ENCODE measurements at places on chromosomes 6 and 20. TPM values are rescaled to one million over a fixed set of nuclear protein-coding genes. Genes with fewer than 3 reads are reported as not detected.

Gene MEI4
- not detected for polyA plus RNA-seq

Gene DDRGK1
- polyA plus RNA-seq: 35.2 TPM

Gene ADGRG6
- not detected for polyA plus RNA-seq

DNA sequence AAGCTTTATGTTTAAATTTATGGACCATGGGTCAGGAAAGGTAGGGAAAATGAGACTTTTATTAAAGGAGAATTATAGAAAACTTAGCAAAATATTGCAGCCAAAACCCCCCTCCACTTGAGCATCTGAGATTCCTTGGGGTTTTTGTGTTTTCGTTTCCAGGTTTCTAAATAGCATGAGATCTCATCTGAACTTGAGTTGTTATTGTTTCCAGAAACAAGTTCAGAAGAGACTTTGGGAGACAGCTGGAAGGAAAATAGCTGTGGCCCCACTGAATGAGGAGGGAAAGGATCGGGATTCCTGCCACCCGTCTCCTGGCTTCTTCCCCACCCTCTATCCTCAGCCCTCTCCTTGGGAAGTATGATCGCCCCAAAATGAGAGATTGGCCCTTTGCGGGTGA is 75.5 kb downstream of the TBC1D7 start:
- no peaks in the 10 kb centered on the region for H3K27me3 ChIP-seq
- H3K4me3 ChIP-seq: no peak overlapping the region
- no peaks in the 10 kb centered on the region for H3K4me1 ChIP-seq
- H3K27ac ChIP-seq: no peak overlapping the region

DNA sequence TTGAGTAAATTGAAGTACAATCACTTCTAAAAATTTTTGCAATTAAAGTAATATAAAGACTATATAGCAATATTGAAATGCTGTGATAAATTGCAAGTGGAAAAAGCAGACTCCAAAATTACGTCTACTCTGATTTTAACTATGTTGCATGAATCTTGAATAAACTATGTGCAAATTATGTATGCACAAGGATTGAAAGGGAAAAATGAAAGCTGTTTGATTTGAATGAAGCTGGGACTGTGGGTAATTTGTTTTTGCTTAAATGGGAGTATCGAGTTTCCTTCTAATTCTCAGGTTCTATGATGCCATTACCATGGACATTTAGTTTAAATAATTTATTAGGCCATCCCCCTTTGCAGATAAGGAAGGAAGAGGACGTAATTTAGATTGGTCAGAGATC is 198.7 kb upstream of the MYLIP start:
- no peak for DNase-seq
- no peak overlapping the region for H3K27ac ChIP-seq
- H3K27me3 ChIP-seq: no peaks in the 10 kb centered on the region
- no peak overlapping the region for H3K4me3 ChIP-seq
- no peaks in the 10 kb centered on the region for H3K36me3 ChIP-seq

DNA sequence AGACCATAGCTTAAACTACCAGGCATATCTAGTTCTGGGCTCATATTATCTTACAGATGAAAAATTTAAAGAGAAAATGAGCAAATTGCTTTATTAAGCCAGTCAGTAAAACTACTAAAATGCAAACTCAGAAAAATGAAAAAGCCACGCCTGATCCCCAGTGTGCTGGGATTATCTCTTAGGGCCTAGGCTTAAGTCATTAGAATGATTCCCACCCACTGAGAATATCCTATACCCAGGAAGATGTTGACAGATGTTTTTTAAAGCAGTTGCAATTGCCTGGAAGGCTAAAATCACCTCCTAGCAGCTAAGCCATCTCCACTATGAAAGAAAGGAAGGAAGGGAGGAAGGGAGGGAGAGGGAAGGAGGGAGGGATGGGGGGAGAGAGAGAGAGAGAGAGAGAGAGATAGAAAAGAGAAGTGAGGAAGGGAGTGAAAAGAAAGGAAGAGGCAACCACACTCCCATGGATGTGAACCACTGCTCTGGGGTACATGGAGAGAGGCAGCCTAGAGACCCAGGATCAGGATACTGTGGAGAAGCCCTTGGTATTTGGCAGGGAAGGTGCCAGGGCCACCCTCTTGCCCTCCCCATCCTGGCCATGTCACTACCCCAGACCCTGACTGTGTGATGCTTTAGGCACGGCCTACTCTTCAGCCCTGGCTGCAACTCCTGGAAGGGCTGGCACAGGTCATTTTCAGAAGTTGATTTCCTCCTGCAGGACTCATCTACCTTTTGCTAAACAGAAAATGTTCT is 21.9 kb downstream of the NEDD9 start:
- peaks cover 5% of the 10 kb centered on the region for H3K4me1 ChIP-seq
- H3K27me3 ChIP-seq: no peaks in the 10 kb centered on the region
- peaks cover 7% of the 10 kb centered on the region for H3K36me3 ChIP-seq
- DNase-seq: no peak

DNA sequence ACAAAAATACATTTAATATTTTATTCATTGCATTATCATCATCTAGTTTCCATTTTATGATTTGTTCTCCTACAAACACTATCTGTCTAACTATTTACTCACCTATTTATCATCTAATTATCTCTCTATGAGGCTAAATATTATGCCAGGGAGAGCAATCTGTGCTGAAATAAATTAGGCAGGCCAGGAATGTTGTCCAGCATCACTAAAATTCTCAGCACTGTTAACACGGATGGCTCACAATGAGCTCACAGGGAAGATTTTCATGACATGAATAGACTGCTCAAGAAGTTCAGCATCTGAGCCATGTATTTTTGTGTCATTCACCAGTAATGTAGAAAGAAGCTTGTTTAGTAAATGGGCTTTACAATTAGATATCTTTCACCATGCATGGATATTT is 1277.2 kb downstream of the GRIK2 start:
- H3K36me3 ChIP-seq: no peaks in the 10 kb centered on the region
- H3K27me3 ChIP-seq: no peaks in the 10 kb centered on the region
- H3K4me1 ChIP-seq: no peaks in the 10 kb centered on the region
- H3K4me3 ChIP-seq: no peak overlapping the region
- DNase-seq: no peak

- peaks cover 9% of the 10 kb centered on the region for H3K36me3 ChIP-seq
- H3K4me3 ChIP-seq: peak overlapping the region; percentile 91
- H3K27ac ChIP-seq: peak overlapping the region; percentile 90
- H3K4me1 ChIP-seq: peaks cover 23% of the 10 kb centered on the region
- H3K27me3 ChIP-seq: no peaks in the 10 kb centered on the region
Observed at GRCh38 chr6:13328875-13329183, 492 bp upstream of the TBC1D7 start.

GRCh38 chr6:151475653-151476523 is 17.9 kb upstream of the CCDC170 start:
- peak; percentile 57 for DNase-seq
- H3K27me3 ChIP-seq: no peaks in the 10 kb centered on the region
- H3K4me3 ChIP-seq: no peak overlapping the region
- no peak overlapping the region for H3K27ac ChIP-seq
- peaks cover 9% of the 10 kb centered on the region for H3K4me1 ChIP-seq
- H3K36me3 ChIP-seq: no peaks in the 10 kb centered on the region

GRCh38 chr20:43387737-43388136 is 70.0 kb upstream of the SRSF6 start:
- H3K4me3 ChIP-seq: no peak overlapping the region
- no peak for DNase-seq
- H3K27ac ChIP-seq: no peak overlapping the region
- no peaks in the 10 kb centered on the region for H3K36me3 ChIP-seq
- no peaks in the 10 kb centered on the region for H3K4me1 ChIP-seq

DNA sequence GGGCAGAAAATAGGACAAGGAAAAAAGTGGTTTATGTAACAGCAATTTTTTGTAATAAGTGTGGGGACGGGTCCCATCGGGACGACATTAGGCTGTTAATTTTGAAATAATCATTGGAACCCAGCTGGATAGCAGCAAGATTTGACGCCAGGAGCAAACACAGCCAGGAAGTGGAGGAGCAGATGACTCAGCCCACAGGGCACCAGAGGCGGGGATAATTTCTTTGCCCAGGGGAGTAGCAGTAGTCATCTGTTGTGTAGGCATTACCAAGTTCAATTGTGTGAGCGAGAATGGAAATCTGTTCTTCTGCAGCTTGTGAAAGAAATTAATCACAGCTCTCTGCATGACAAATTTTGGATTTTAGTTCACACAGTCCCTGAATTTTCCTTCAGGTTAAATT is 22.6 kb upstream of the RIN2 start:
- no peaks in the 10 kb centered on the region for H3K4me1 ChIP-seq
- no peaks in the 10 kb centered on the region for H3K27me3 ChIP-seq
- no peak for DNase-seq
- no peaks in the 10 kb centered on the region for H3K36me3 ChIP-seq
- no peak overlapping the region for H3K4me3 ChIP-seq

GRCh38 chr20:35104685-35105295 is 12.2 kb upstream of the TRPC4AP start:
- H3K4me3 ChIP-seq: no peak overlapping the region
- no peaks in the 10 kb centered on the region for H3K36me3 ChIP-seq
- H3K4me1 ChIP-seq: no peaks in the 10 kb centered on the region
- H3K27ac ChIP-seq: no peak overlapping the region
- H3K27me3 ChIP-seq: no peaks in the 10 kb centered on the region

- no peaks in the 10 kb centered on the region for H3K27me3 ChIP-seq
- H3K4me1 ChIP-seq: no peaks in the 10 kb centered on the region
- no peak overlapping the region for H3K4me3 ChIP-seq
- DNase-seq: no peak
Observed at GRCh38 chr6:11854408-11855165, 76.0 kb upstream of the ADTRP start.

GRCh38 chr6:136547336-136547735 is 2.9 kb downstream of the MAP7 start:
- H3K27ac ChIP-seq: no peak overlapping the region
- H3K4me3 ChIP-seq: no peak overlapping the region
- H3K4me1 ChIP-seq: peaks cover 13% of the 10 kb centered on the region
- no peaks in the 10 kb centered on the region for H3K36me3 ChIP-seq
- no peak for DNase-seq
- peaks cover 14% of the 10 kb centered on the region for H3K27me3 ChIP-seq

- no peaks in the 10 kb centered on the region for H3K36me3 ChIP-seq
- H3K27ac ChIP-seq: no peak overlapping the region
- no peaks in the 10 kb centered on the region for H3K4me1 ChIP-seq
- H3K27me3 ChIP-seq: no peaks in the 10 kb centered on the region
- no peak for DNase-seq
Observed at GRCh38 chr6:144806222-144806621, 521.1 kb downstream of the UTRN start.

DNA sequence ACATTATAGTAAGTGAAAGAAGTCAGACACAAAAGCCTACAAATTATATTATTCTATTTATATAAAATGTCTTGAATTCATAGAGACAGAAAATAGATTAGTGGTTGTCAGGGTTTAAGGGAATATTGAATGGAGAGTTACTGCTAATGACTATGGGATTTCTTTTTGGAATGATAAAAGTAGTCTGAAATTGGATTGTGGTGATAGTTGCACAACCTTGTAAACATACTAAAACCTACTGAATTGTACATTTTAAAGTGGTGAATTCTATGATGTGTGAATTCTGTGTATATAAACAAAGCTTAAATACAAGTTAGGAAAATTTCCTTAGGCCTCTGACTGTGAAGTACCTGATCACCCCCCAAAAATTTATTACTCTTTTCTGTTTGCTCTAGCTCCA is 343.1 kb downstream of the TFAP2B start:
- no peaks in the 10 kb centered on the region for H3K4me1 ChIP-seq
- no peak overlapping the region for H3K27ac ChIP-seq
- no peaks in the 10 kb centered on the region for H3K27me3 ChIP-seq
- H3K36me3 ChIP-seq: no peaks in the 10 kb centered on the region
- no peak overlapping the region for H3K4me3 ChIP-seq
- DNase-seq: no peak

DNA sequence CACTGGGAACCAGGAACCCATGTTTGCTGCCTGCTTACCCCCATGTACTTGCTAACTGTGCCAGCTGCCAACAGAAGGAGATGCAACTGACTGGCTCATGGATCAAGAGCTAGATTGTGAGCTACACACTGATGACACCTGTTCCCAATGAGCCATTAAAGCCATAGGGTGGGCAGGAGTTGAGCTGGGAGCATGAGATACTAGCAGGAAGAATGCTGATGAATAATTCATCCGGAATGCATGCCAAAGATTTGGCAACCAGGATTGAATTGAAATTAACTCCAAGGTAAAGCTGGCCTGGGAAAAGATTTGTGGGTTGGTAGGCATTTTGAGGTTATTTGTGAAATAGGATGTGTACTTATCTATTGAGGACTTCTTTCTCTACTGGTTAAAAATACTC is 631.1 kb downstream of the KIF16B start:
- H3K36me3 ChIP-seq: no peaks in the 10 kb centered on the region
- H3K4me1 ChIP-seq: no peaks in the 10 kb centered on the region
- H3K27me3 ChIP-seq: no peaks in the 10 kb centered on the region
- DNase-seq: no peak
- H3K27ac ChIP-seq: no peak overlapping the region
- no peak overlapping the region for H3K4me3 ChIP-seq

- DNase-seq: no peak
- H3K4me1 ChIP-seq: no peaks in the 10 kb centered on the region
- H3K27ac ChIP-seq: no peak overlapping the region
Observed at GRCh38 chr6:18497006-18497405, 109.9 kb downstream of the RNF144B start.

DNA sequence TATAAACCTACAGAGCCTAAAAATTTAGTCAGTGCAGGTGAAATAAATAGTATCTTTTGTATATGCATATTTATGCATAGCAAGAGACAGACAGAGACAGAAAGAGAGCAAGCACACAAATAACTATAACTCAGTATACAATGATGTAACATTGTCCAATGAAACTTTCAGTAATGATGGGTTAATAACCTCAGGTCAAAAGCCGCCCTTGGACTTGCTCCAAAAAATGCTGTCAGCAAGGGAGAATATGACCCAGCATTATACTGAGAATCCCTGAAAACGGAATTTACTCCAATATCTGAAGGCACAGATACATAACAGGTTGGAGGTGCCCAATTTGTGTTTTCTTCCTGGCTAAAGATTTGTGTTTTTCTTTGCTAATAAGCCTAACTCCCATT is 590.6 kb upstream of the NOX3 start:
- DNase-seq: no peak
- H3K36me3 ChIP-seq: no peaks in the 10 kb centered on the region
- no peak overlapping the region for H3K27ac ChIP-seq
